ENCODE measurements at places on chromosomes 7 and 10. TPM values are rescaled to one million over a fixed set of nuclear protein-coding genes. Genes with fewer than 3 reads are reported as not detected.

The FFAR4 gene
- total RNA-seq, result not detected

The GDF2 gene
- total RNA-seq, result not detected

The HACD1 gene
- 34.2 TPM for total RNA-seq

The NUTM2B gene
- total RNA-seq, result 0.88 TPM

The COG5 gene
- 40.3 TPM for total RNA-seq

The CTNNA3 gene
- not detected for total RNA-seq

The SPDYE5 gene
- total RNA-seq, result 0.16 TPM

The CRYGN gene
- total RNA-seq, result not detected

The ZNF503 gene
- 8.1 TPM for total RNA-seq

The GNGT1 gene
- total RNA-seq, result not detected

The JAZF1 gene
- total RNA-seq, result 14.2 TPM

The CDC123 gene
- 114 TPM for total RNA-seq

The C7orf33 gene
- not detected for total RNA-seq

The KCP gene
- total RNA-seq, result 0.42 TPM

The NPC1L1 gene
- not detected for total RNA-seq

The SFTPA1 gene
- total RNA-seq, result not detected

The CDK1 gene
- total RNA-seq, result 48.8 TPM
